ENCODE measurements at places on chromosomes 4 and X.

DNA sequence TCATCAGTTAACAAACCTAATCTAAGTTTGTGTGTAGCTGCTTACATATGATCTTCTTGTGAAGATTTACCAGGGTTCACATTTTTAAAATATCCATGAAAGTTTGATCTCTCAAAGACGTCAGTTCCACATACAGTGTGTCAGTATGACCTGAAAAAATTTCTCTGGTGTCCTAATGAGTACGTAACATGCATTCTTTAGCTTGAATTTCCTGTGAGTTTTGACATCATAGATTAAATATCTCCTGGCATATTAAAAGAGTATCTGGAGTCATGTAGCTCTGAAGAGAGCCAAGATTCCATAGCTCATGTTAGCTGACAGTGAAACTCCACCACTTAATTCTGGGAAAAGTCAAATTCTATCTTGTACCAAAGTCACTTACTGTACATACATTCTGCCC, 43.9 kb upstream of the PDLIM5 start:
- DNase-seq = no peak

- DNase-seq = no peak
Observed at GRCh38 chr4:101035487-101035886, 311.8 kb downstream of the PPP3CA start.

DNA sequence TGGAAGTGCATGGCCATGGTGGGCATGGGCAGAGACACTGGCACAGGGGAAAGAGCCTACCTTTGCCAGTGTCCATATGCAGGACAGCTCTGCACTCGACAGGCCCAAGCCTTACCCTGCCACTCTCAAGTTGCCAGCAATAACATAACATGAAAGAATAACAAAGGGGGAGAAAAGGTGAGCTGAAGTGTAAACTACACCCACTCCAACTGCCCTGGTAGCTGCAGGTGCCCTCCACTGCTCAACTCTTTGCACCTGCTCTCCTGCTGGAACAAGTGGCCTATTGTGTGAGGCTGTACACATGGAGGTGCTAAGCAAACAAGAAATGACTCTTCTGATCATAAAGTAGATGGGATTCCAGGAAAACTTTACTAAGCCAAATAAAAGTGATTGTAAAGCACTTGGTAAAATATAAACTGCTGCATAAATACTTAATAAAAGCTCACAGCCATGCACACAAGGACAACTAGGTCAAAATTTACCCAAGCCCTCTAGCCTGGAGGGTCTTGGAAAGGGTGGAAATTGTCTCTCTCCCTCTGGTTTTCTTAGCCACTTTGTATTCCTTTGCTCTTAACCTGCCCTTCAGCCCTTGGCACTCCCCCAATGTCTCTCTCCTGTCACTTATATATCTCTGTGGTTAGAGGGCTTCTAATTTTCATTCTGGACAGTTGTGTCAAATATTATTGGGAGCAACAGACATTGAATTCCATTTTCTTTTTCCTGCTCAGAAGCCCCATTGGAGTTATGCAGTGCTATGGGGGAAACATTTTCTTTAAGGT, 261.2 kb upstream of the GPC4 start:
- no peak for DNase-seq

DNA sequence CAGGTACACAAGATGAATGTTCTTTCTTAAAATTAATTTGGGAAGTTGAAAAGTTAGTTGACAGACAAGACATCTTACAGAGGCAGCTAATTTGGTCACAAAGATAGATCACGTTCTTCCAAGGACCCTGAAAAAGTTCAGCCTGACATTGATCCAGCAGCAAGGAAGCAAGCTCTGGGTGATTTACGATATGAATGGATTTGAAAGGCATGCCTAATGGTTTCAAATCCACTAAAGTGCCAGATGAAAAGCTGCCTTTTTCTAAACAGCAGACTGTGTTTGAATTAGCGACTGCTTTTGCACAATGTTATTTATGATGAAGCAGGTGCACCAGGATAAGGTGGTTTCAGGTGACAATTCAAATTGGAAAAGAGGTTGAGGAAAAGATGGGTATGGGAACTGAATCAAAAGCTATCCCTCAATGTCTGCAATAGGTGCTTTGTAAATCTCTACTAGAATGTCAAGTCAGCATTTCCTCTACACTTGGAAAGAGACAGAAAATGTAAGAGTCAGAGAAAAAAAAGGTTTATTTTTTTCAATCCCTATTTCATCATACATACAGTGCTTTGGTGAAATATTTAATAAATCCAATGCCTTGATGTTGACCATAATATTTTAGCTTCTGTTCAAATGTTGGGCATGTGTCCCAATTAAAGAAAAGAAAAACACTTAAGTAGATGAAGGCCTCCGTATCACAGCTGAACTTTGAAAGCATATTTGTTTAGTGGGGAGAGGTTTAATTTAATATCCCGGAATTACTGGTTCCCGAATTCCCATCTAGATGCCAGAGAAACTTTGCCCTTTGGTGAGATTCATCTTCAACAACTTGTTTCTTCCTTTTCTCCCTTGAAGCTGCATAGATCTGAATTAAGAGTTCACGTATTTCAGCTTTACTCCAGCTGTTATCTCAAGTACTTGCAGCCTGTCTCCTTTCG, 6.0 kb downstream of the RASGEF1B start:
- DNase-seq = no peak

GRCh38 chr4:39893693-39894072, 84.0 kb downstream of the PDS5A start:
- no peak for DNase-seq

DNA sequence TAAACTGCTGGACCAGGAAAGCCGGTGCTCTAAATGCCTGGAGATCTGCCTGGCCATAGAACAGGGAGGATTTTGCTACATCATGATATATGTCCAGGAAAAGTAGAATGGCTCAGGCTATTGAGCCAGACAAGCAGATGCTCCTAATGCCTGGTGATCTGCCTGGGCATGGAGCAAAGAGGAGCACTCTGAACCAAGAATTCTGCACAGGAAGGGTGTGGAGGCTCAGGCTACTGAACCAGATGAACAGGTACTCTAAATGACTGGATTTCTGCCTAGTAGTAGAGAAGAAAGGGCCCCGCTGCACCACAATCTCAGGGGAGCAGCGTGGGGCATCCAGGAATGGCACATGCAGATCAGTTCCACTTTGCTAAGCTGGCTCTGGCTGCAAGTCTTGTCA, 607.9 kb downstream of the ANKRD50 start:
- no peak for DNase-seq

GRCh38 chrX:926991-927390, 285.5 kb downstream of the CRLF2 start:
- DNase-seq = no peak

DNA sequence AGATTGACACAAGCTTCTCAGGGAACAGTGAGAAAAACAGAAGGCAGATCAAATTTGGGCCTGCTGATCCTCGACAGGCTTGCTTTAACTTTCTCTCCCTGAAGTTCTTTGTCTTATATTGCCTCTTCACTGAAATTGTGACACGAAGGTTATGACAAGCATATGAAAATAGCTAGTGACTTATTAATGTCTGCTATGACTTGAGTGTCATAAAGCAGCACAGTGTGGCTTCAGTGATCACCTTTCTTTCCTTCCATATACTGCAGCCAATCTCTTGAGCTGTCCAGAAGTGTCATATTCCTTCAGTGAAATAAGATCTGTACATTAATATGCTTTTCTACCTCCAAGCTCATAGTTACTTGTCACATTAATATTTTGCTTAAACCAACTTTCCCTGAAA, 870.2 kb downstream of the C4orf33 start:
- DNase-seq = no peak

DNA sequence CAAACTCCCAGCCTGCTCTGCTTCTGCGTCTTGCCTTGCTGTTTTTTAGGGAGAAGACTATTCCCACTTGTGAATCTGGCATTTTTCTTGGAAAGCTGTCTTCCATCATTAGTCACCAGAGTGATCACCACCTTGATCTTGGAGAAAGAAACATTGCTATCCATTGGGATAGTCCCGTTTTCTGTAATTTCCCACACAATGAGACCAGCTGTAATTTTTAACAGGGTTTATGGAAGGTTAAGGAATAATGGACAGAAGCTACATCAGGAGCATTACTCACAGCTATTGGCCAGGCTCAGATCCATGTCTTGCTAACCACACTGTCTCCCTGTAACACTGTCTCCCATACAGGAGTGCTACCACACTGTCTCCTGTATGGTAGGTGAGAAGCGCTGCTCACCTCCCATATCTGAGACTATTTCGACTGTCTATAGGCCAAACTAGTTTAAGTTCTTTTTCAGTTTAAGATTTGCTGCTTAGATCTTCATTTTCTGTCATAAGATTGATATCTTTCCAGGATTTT, 523.0 kb downstream of the SPRY1 start:
- no peak for DNase-seq

Data from HT1080 (cell line).